ENCODE measurements at places on chromosomes 1 and 21.

- peak; percentile 93 for ATAC-seq
These were observed 104.4 kb downstream of the PCBP3 start for GRCh38 chr21:45747802-45748445.

GRCh38 chr1:53535226-53535625 lies 76.0 kb downstream of the DMRTB1 start:
- no peak for ATAC-seq

DNA sequence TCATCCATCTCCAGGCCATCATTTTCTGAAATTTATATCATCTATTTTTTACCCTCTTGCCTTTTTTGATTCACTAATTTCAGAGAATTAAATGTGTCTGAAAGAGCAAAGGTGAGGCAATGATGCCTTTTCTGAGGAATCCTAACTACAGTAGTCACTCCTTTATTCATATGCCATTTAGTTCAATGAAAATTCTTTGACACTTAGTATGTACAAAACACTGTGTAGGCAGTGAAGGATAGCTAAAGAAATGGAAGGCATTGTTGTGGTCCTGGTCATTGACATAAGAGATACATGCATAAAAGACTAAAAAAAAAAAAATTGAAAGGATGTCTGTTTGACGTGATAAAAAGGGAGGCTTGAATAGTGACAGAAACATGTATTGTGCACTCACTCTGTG lies 171.9 kb upstream of the BEND5 start:
- ATAC-seq: no peak

GRCh38 chr1:1968767-1969504 lies 34.6 kb downstream of the CFAP74 start:
- ATAC-seq: no peak

GRCh38 chr1:112697781-112698201 lies 9.1 kb downstream of the RHOC start:
- ATAC-seq: no peak
